NCI-H460 (cell line): ENCODE measurements at places on chromosomes 5 and 9.

- no peak for DNase-seq
Observed at GRCh38 chr5:130068988-130069387, 164.7 kb downstream of the CHSY3 start.

GRCh38 chr9:130898552-130898852 is 1.9 kb upstream of the QRFP start:
- DNase-seq: no peak

- DNase-seq: no peak
Observed at GRCh38 chr5:180389252-180390101, 36.3 kb upstream of the GFPT2 start.

DNA sequence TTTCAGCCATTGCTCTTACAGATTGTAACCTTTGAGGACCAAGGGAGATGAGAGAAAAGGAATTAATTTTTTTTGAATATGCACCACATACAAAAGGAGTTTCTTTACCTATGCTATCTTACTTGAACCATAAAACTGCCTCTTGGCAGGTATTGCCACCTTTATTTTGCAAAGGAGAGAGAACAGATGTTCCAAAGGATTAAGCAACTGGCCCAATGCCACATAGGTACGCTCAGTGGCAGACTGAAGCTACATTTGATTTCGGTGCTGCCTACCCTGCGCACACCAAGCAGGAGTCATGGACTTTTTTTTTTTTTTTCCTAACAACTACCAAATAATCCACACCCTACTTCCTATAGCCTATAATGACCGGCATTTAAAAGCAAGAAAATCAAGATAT is 43.1 kb downstream of the SAXO1 start:
- no peak for DNase-seq

DNA sequence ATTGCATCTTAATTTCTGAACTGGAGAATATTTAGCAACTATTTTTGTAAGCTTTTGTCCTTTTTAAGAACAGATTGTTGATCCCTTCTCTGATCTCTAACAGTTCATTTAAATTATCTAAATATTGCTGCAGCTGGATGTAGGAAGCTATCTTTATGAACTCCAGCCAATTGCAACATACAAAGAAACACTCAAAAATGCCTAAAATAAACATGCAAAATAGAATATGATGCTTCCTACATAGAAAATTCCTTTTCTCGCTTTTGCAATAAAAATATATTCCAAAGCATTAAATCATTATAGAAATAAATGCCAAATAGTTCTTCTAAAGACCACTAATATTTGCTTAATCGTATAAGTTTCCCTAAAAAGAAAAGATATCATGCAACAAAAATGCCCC is 218.6 kb downstream of the LURAP1L start:
- DNase-seq: no peak

DNA sequence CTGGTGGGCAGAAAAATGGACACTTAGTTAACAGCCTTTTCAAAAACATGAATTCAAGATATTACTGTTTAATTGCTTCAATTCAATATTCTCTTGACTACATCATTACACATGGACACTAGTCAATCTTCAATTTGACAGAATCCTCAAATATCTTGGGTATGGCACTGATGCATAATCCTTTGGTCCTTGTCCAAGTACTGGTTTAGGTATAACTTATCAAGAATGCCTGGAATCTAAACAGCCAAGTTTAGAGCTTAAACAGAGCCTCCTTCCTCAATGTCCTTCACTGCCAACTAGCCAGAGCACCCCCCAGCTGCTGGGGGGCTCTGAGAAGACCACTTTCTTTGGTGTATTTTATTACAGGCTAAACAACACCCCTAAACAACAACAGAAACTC is 61.6 kb upstream of the ERCC6L2 start:
- DNase-seq: no peak

GRCh38 chr5:131068893-131069643 is 96.0 kb downstream of the HINT1 start:
- no peak for DNase-seq

- DNase-seq: no peak
Observed at GRCh38 chr5:67679184-67679841, 482.7 kb upstream of the CD180 start.

DNA sequence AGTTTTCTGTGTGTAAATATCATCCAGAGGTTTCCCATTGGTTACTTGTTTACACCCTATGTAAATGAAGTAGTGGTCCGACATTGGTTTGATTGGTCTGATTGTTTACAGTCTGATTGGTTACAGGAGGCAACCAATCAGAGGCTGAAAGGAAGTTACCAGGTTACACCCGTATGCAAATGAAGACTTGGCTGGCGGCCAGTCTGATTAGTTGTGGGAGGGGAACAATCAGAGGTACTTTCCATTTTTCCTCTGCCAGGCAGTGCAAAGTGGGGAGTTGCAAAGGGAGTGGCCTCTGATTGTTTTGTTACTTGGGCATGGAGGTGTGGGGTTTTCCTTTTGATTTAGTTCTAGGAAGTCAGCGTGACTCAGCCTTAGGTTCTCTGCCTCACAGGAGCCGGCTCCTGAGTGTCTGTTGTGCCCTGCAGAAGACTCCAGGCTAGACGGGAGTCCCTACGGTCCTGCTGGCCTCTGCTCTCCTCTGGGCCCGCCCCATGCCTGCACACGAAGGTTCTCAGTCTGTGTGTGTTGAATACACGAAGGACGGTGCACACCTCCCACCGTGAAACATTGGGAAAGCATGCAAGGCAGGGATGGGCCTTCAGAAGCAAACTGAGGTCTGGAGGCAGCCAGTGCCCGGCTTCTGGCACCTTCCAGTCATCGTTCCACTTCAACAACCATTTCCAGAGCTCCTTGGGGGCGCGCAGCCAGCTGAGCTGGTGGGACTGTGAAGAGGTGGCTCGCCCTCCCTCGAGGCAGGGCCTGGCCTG is 42.9 kb downstream of the OLFM1 start:
- DNase-seq: peak; percentile 67

- no peak for DNase-seq
Observed at GRCh38 chr9:121935739-121936138, 157.4 kb downstream of the TTLL11 start.

- DNase-seq: no peak
Observed at GRCh38 chr9:93037476-93037971, 21.0 kb upstream of the SUSD3 start.

DNA sequence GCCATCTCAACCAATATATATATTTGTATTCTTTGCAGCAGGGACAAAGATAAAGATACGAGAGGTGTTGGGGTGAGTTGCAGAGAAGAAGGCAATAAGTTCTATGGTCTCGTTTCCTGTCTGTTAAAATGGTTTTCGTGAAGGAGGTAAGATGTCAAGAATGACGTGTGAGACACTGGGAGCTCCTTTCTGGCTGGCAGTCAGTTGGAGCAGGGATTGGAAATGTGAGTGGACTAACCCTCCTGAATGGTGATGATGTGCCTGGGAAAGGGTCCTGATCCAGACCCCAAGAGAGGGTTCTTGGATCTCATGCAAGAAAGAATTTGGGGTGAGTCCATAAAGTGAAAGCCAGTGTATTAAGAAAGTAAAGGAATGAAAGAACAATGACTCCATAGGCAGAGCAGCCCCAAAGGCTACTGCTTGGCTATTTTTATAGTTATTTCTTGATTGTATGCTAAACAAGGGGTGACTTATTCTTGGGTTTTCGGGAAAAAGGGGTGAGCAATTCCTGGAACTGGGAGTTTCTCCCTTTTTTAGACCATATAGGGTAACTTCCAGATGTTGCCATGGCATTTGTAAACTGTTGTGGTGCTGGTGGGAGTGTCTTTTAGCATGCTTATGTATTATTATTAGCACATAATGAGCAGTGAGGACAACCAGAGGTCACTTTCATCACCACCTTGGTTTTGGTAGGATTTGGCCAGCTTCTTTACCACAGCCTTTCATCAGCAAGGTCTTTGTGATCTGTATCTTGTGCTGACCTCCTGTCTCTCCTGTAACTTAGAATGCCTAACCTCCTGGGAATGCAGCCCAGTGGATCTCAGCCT is 53.7 kb downstream of the SPATA31C2 start:
- DNase-seq: no peak

DNA sequence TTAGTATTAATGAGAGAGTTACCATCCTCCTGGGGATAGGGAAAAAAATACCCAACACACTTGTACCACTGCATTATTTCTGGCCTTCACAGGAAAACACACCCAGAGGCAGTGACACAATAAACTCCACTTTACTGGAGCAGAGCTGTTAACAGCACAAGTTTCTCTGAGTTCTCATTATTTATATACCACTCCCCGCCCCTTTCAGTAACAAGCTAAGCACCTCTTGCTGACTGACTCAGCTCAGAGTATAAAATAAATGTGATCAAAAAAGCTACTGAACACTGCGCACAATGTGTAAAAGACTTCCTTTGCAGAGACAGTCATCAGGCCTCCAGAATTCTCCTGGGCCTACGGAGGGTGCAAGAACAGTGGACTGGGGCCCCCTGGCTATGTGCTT is 21.6 kb downstream of the KLF9 start:
- DNase-seq: no peak

DNA sequence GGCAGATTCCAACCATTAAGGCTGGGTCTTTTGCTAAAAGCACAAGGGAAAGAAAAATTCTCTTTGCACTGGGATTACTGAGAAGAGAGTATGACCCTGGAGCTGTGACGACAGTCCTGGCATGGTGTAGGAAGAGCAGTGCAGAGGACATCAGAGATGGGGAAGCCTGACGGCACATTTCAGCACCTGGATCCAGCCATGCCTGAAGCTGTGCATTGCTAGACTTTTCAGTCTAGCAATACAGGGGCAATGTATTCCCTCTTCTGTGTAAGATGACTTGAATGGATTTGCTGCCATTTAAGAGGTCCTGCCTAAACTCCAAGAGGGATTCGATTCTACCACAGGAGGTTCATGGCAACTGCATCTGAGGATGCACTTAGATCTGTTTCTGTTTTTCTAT is 12.3 kb upstream of the MRNIP start:
- DNase-seq: no peak

DNA sequence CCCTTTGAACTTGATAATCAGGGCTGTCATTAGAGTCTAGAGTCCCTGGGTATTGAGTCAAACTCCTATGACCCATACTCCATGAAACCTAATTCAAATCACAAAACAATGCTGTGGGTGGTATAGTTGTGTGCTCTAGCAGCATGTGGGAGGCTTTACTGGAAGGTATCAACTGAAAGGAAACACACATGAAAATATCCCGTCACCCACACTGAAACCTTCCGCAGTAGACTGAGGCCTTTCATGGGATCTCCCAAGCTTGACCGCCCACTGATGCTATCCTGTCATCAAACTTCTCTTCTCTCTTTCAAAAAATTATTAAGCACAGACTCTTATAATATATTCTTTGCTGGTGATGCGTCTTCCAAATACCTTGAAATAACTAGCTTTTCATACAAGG is 569.1 kb upstream of the MEF2C start:
- no peak for DNase-seq

DNA sequence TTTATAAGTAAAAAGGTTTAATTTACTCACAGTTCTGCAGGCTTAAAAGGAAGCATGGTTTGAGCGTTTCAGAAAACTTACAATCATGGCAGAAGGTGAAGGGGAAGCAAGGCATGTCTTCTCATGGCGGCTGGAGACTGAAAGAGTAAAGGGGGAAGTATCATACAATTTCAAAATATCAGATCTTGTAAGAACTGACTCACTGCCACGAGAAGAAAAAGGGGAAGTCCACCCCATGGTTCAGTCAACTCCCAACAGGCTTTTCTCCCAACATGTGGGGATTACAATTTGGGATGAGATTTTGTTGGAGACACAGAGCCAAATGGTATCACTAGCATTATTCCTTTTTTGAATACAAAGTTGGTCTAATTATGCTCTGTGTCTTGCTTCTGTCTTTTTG is 627.9 kb upstream of the ST8SIA4 start:
- DNase-seq: no peak

DNA sequence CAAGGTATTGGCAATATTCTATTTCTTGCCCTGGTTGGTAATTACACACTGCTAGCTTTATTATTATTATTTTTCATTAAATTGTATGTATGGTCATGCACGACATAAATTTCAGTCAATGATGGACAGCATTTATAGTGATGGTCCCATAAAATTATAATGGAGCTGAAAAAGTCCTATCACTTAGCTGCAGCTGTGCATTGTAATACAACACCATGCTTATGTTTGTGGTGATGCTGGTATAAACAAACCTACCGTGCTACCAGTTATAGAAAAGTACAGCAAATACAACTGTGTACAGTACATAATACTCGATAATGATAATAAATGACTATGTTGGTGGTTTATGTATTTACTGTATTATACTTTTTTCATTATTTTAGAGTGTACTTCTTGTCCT is 65.5 kb downstream of the NR3C1 start:
- DNase-seq: no peak

- DNase-seq: no peak
Observed at GRCh38 chr5:98977723-98978122, 48.9 kb upstream of the CHD1 start.

DNA sequence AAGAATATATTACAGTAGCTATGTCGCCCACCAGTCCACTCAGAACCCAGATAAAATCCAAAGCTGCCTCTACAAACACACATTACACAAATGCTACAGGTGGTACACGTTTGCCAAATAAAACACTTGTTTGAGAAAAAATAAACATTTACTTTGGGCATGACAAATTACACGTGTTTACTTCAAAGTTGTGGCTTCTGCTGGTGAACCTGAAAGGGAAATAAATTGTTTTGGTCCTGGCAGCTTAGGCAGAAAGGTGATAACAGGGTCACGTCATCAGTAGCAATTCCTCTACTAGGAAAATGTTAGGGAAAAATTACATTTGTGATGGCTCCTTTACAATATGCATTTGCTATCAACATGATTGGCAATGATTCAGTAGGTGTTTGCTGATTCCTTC is 497.3 kb upstream of the WWC1 start:
- DNase-seq: no peak

DNA sequence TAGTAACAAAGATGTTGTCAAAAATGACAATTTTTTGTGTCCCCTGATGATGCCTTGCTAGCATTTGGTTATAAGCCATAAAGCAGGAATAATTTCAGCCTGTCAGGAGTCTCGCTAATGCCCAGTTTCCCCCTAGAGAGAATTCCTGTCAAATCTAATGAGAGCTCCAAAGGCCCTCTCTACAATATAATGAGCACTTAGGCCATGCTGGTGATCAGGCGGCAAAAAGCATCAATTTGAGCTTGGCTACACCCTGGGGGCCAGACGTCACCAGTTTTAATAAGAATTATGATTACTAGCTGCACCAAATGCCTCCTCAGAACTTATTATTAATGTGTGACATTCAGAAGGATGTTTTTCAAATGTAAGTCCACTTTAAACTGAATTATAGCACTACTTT is 6.1 kb downstream of the TLE1 start:
- DNase-seq: no peak

DNA sequence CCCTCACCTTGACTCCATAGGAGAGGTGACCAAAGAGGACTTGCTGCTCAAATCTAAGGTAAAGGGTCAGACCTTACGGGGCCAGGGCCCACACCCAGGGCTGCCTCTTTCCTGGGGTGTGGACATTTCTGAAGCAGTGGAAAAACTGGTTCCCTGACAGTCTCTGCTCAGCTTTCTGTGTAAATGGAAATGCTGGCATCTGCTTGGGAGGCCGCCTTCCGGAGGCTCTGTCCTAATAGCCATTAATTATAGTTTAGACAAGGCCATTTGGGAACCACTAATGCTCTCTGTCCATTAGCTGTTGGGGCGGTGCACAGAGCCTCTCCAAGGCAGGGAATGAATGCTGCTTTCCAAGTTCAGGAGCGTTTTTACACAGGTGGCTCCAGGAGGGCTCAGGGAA is 17.3 kb downstream of the USP20 start:
- DNase-seq: no peak

GRCh38 chr5:93724791-93725190 is 16.6 kb downstream of the POU5F2 start:
- DNase-seq: no peak
